ENCODE measurements at places on chromosomes 16 and 17. TPM values are rescaled to one million over a fixed set of nuclear protein-coding genes. Genes with fewer than 3 reads are reported as not detected.

The AFMID gene
- polyA plus RNA-seq: 7.1 TPM

DNA sequence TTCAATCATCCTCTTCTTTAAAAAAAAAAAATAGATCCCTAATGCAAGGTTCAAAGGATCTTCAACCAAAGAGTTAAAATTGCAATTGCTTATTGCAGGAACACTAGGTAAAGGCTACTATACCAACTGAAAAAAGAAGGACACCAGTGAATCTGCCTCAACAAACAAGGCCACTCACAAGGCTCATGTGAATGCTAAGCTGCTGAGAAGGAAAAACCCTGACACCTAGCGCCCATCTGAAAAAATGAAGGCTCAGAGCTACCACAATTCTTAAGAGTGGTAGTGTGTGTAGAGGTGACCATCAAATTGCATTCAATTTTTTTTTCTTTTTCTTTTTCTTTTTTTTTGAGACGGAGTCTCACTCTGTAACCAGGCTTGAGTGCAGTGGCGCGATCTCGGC lies 201.6 kb upstream of the C17orf78 start:
- peaks cover 24% of the 10 kb centered on the region for H3K36me3 ChIP-seq
- no peaks in the 10 kb centered on the region for H3K4me1 ChIP-seq
- H3K27me3 ChIP-seq: no peaks in the 10 kb centered on the region
- no peak overlapping the region for H3K27ac ChIP-seq
- H3K4me3 ChIP-seq: no peak overlapping the region

The CTRB1 gene
- not detected for polyA plus RNA-seq

DNA sequence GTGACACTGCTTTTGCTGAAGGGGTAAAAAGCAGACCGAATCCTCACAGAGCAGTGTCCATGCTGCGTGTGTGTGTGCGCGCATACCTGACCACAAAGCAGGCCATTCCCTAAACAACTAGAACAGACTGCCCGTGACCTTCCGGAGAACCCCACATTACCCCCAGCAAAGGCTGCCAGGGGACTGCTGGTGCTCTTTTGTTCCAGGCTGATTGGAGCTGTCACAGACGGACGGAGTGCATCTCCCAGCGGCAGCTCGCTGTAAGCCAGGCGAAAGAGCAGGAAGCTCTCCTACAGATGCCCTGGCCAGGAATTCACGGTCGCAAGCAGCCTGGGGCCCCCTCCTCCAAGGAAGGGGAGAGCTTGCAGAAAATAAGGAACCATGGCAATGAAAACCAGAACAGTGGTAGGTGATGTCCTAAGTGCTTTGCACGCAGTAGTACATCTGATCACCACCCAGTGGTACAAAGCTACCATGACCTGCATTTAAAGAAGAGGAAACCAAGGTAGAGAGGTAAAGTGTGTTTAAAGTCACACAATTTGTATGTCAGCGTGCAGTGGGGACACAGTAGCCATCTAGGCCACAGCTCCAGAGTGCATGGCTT lies 153.4 kb upstream of the DYNLRB2 start:
- H3K27ac ChIP-seq: no peak overlapping the region
- no peak overlapping the region for H3K4me3 ChIP-seq
- no peaks in the 10 kb centered on the region for H3K4me1 ChIP-seq
- DNase-seq: no peak
- no peaks in the 10 kb centered on the region for H3K36me3 ChIP-seq
- no peaks in the 10 kb centered on the region for H3K27me3 ChIP-seq

DNA sequence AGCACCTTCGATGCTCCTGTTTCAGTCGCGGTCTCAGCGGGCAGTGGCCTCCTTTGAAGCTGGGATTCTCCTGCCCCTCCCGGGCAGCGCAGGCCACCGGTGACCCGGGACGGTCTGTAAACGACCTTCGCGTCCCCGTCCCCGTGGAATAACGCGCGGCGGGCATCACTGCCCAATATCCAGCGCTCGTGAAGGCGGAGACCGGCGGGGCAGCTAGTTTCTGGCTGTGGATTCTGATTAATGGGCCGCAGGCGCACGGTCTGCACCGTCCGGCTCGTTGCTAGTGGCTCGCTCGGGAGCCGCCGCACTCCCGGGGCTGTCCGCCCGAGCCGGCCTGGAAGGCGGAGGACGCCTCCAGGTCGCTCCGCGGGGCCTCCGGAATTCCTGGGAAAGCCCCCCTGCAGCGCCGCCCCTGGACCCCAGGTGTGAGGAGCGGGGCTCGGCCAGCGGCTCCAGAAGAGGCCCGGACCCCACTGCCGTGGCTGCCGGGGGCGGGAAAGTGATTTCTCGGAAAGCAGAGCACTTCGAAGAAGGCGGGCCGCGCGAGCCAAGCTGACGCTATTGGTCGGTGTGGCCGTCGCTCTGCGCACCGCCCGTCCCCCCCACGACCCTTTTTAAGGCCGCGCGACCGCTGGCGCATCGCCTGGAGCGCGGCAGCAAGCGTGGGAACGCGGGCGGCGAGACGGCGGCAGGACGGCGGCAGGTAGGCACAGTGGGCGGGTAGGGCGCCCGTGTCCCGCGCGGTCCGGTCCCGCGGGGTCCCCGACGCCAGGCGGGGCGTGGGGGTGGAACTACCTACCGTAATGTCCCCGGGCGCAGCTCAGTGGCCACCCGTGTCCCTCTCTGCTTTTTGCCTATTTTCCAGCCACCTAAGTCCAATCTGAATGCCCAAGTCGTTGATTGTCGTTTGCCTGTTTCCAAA lies at the start of gene IRF8:
Gene IRF8, plus strand, starts transcription at position 642 of the 922 bp plus-strand sequence. CDS start 3,854 bp downstream, outside the sequence.
- peak within 1 kb of the TSS; percentile 82 for H3K27ac ChIP-seq
- no peaks in the 10 kb centered on the region for H3K27me3 ChIP-seq
- H3K4me3 ChIP-seq: peak within 1 kb of the TSS; percentile 98
- peaks cover 4% of the 10 kb centered on the region for H3K36me3 ChIP-seq

DNA sequence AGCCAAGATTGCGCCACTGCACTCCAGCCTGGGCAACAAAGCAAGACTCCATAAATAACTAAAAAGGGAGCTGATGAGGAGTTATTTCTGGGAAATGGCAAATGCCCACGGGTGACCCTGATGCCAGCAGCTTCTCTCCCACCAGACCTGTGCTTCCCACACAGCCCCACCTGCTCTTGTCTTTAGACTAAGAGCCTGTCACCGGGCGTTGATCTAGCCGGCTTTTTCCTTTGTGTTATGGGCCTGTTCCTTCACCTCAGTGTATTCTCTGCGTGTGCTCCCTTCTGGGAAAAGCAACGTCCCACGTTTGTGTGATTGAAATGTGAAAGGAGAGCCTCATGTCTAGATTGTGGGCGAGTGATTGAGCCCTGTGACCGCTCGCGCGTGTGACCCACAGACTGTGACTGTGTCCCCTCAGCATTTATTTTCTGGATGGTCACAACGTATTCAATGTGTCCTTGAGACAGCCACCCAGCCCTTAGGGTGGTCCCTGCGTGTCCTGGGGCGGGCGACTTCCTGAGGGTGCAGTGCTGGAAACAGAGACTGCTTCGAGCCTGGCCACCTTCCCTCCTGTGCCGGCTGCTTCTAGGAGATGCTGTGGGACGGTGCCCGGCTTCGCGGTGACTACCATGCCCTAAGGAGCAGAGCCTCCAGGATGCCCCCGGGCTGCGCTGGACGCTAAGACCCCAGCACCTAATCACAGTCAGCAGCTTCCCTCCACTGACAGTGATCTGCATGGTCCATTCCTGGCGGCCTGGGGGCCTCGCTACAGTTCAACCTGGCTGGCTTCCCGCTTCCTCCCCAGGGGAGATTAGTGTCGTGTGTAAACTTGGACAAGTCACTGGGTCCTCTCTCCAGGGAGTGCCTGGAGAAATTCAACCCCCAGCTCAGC lies 7.8 kb upstream of the RNPS1 start:
- H3K27ac ChIP-seq: no peak overlapping the region
- no peaks in the 10 kb centered on the region for H3K36me3 ChIP-seq
- H3K4me3 ChIP-seq: no peak overlapping the region
- no peak for DNase-seq

Measured in CD14-positive monocyte (primary cell).